ENCODE measurements at places on chromosomes 7 and 10.
A peak's percentile ranks its signal among the peaks of the same experiment; 100 is the strongest.

DNA sequence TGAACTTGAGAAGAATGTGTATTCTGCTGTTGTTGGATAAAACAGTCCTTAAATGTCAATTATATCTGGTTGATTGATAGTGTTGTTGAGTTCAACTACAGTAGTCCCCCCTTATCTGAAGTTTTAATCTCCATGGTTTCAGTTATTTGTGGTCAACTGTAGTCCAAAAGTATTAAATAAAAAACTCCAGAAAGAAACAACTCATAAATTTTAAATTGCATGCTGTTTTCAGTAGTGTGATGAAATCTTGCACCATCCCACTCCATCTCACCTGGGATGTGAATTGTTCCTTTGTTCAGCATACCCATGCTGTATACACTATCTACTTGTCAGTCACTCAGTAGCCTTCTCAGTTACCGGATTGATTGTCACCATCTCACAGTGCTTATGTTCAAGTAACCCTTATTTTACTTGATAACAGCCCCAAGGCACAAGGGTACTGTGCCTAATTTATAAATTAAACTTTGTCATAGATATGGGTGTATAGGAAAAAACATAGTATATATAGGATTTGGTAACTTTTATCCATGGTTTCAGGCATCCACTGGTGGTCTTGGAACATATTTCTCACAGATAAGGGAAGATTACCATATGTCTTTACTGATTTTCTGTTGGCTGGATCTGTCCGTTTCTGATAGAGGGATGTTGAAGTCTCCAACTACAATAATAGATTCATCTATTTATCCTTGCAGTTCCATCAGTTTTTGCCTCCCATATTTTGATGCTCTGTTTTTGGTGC lies 57.1 kb downstream of the AOAH start:
- H3K27ac ChIP-seq: no peak overlapping the region
- H3K27me3 ChIP-seq: no peaks in the 10 kb centered on the region
- peaks cover 23% of the 10 kb centered on the region for H3K36me3 ChIP-seq
- DNase-seq: no peak

DNA sequence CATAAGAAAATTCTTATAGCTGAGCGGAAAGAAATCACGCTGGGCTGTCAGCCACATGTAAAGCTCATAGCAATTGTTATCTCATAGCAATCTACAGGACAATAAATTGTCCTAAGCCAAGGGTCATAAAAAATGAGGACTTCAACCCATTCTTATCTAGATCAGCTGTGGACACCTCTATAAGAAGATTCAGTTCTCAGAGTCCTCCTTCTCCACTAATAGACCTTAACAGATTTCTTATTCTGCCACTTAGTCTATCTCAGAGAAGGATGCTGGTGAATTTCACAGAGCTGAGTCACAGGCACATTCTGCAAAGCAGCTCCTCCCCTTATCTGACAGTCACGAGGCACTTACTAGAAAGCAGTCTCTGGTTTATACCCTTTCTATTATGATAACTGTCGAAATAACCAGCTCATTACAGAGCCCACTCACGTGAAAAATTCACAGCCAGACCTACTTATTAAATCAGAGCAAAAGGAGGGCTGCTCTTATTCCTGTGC lies 185.3 kb upstream of the PCLO start:
- no peak for DNase-seq
- no peaks in the 10 kb centered on the region for H3K4me1 ChIP-seq

DNA sequence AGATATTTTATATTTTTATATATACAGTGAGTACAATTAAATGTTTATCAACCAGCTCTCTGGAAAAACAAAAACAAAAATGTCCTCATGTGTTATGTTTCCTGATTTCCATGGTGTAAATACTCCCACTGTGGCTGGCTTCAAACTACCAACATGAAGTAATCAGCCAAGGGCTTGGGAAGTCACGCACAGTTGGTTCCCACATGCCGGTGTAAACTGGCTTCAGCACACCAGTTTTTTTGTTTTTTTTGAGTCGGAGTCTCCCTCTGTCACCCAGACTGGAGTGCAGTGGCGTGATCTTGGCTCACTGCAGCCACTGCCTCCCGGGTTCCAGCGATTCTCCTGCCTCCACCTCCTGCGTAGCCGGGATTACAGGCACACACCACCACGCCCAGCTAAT lies 11.8 kb downstream of the OSBPL3 start:
- H3K4me1 ChIP-seq: peaks cover 52% of the 10 kb centered on the region
- no peak overlapping the region for H3K27ac ChIP-seq
- H3K4me3 ChIP-seq: no peak overlapping the region
- peaks cover 3% of the 10 kb centered on the region for H3K36me3 ChIP-seq
- H3K27me3 ChIP-seq: no peaks in the 10 kb centered on the region

- H3K27ac ChIP-seq: no peak overlapping the region
- H3K27me3 ChIP-seq: peaks cover 9% of the 10 kb centered on the region
- H3K4me1 ChIP-seq: no peaks in the 10 kb centered on the region
These were observed 479.0 kb upstream of the MKI67 start for GRCh38 chr10:128605180-128605579.

GRCh38 chr7:42236976-42237810 lies at the start of gene GLI3:
TSS of gene GLI3 (minus strand) at chr7:42237209. CDS start at chr7:42223253, 13,956 bp downstream.
- H3K4me3 ChIP-seq: peak within 1 kb of the TSS; percentile 82
- H3K27ac ChIP-seq: no peak within 1 kb of the TSS
- H3K36me3 ChIP-seq: no peaks in the 10 kb centered on the region
- DNase-seq: no peak

- H3K4me1 ChIP-seq: peaks cover 30% of the 10 kb centered on the region
- H3K27ac ChIP-seq: no peak overlapping the region
- peaks cover 15% of the 10 kb centered on the region for H3K36me3 ChIP-seq
These were observed 22.4 kb downstream of the ADAP1 start for GRCh38 chr7:931871-932650.

- no peak overlapping the region for H3K4me3 ChIP-seq
- no peaks in the 10 kb centered on the region for H3K27me3 ChIP-seq
- no peak overlapping the region for H3K27ac ChIP-seq
- no peaks in the 10 kb centered on the region for H3K4me1 ChIP-seq
- no peak for DNase-seq
These were observed 245.3 kb downstream of the NSUN6 start for GRCh38 chr10:18406136-18406535.

GRCh38 chr10:118339111-118339510 lies 3.0 kb downstream of the FAM204A start:
- no peak overlapping the region for H3K27ac ChIP-seq
- no peak for DNase-seq

DNA sequence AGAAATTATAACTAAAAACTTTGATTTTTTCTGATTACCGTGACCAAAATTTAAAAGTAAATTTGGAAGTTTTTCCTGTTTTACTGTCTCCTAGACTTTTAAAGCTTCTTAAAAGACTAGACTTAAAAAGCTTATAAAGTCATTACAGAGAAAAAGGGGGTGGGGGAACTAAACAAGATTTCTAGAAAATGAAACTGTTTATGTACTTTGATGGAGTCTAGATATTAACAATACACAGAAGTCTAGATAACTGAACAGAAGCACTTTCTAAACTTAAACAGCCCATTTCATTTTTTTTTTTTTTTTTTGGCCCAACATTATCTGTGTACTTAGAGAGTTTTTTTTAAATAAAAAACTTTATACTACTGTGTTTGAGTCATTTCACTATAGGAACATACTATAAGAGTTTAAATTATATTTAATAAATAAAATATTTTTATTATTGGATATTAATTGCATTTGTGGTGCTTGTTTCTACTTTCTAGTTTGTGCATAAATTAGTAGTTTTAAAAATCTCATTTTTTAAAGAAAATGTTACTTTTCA lies 98.5 kb downstream of the PHTF2 start:
- H3K4me3 ChIP-seq: no peak overlapping the region
- H3K27ac ChIP-seq: no peak overlapping the region
- H3K4me1 ChIP-seq: peaks cover 6% of the 10 kb centered on the region
- H3K27me3 ChIP-seq: no peaks in the 10 kb centered on the region
- DNase-seq: no peak

- no peak overlapping the region for H3K27ac ChIP-seq
- no peaks in the 10 kb centered on the region for H3K27me3 ChIP-seq
- H3K4me3 ChIP-seq: no peak overlapping the region
- DNase-seq: no peak
- H3K36me3 ChIP-seq: no peaks in the 10 kb centered on the region
- H3K4me1 ChIP-seq: no peaks in the 10 kb centered on the region
These were observed 198.4 kb downstream of the PCLO start for GRCh38 chr7:82964150-82964882.

- no peak for DNase-seq
- peaks cover 4% of the 10 kb centered on the region for H3K4me1 ChIP-seq
- H3K27me3 ChIP-seq: no peaks in the 10 kb centered on the region
- peaks cover 21% of the 10 kb centered on the region for H3K36me3 ChIP-seq
These were observed 1.2 kb downstream of the CLDN15 start for GRCh38 chr7:101236292-101236835.

GRCh38 chr10:128811511-128811910 lies 655.5 kb upstream of the MGMT start:
- no peaks in the 10 kb centered on the region for H3K27me3 ChIP-seq
- H3K4me3 ChIP-seq: no peak overlapping the region
- no peak overlapping the region for H3K27ac ChIP-seq

- H3K4me3 ChIP-seq: no peak overlapping the region
- H3K27ac ChIP-seq: no peak overlapping the region
- H3K27me3 ChIP-seq: no peaks in the 10 kb centered on the region
- DNase-seq: no peak
These were observed 9.3 kb upstream of the GATAD1 start for GRCh38 chr7:92437956-92438491.

GRCh38 chr7:38220452-38220851 lies 42.4 kb downstream of the STARD3NL start:
- peaks cover 92% of the 10 kb centered on the region for H3K4me1 ChIP-seq
- H3K36me3 ChIP-seq: peaks cover 28% of the 10 kb centered on the region
- H3K27me3 ChIP-seq: no peaks in the 10 kb centered on the region
- peak overlapping the region; percentile 90 for H3K27ac ChIP-seq
- H3K4me3 ChIP-seq: peak overlapping the region; percentile 65
- DNase-seq: no peak

- peaks cover 26% of the 10 kb centered on the region for H3K36me3 ChIP-seq
- no peaks in the 10 kb centered on the region for H3K27me3 ChIP-seq
- no peak overlapping the region for H3K4me3 ChIP-seq
These were observed 34.5 kb downstream of the ADAP1 start for GRCh38 chr7:919924-920341.

DNA sequence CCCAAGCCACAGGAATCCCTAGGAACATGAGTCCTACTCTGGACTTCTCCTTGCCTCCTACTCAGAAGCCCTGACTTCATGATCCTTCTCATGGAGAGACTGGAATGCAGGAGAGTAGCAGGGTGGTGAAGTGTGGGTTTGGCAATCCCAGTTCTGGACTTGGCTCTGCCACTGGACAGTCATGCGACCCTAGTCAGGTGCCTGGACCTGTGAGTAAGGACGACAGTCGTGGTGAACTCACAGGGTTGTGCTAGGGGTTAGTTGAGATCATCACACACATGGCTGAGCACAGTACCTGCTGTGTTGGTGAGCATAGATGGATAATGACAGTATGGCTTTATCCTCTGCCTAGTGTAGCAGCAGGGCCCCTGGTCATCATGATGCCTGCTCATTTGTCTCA lies 117.9 kb downstream of the LRRC18 start:
- DNase-seq: no peak
- no peak overlapping the region for H3K27ac ChIP-seq
- no peaks in the 10 kb centered on the region for H3K4me1 ChIP-seq
- H3K36me3 ChIP-seq: no peaks in the 10 kb centered on the region
- H3K27me3 ChIP-seq: peaks cover 22% of the 10 kb centered on the region

- H3K27me3 ChIP-seq: no peaks in the 10 kb centered on the region
- H3K27ac ChIP-seq: peak overlapping the region; percentile 44
- no peak overlapping the region for H3K4me3 ChIP-seq
- H3K4me1 ChIP-seq: peaks cover 14% of the 10 kb centered on the region
These were observed 13.2 kb downstream of the SYPL1 start for GRCh38 chr7:106098889-106099288.

DNA sequence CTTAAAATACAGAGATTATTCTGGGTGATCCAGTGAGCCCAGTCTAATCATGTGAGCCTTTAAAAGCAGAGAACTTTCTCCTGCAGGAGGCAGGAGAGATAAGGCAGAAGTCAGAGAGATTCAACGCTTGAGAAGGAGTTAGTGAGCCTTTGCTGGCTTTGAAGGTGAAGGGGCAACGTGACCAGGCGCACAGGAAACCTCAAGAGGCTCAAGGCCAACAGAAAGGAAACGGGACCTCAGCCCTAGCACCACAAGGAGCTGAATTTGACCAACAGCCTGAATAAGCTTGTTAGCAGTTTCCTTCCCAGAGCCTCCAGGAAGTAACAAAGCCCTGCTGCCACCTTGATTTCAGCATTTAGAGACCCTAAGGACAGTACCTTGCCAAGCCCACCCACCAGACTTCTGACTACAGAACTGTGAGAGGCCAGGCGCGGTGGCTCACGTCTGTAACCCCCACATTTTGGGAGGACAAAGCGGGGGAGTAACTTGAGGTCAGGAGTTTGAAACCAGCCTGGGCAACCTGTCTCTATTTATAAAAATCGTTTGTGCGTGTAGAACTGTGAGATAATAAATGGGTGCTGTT lies 87.3 kb upstream of the KAT6B start:
- H3K36me3 ChIP-seq: no peaks in the 10 kb centered on the region
- peak; percentile 13 for DNase-seq
- H3K27me3 ChIP-seq: no peaks in the 10 kb centered on the region
- peaks cover 18% of the 10 kb centered on the region for H3K4me1 ChIP-seq
- H3K4me3 ChIP-seq: peak overlapping the region; percentile 40
- H3K27ac ChIP-seq: peak overlapping the region; percentile 74

GRCh38 chr7:322111-322671 lies 32.2 kb downstream of the FOXL3 start:
- H3K4me1 ChIP-seq: no peaks in the 10 kb centered on the region
- DNase-seq: peak; percentile 85
- no peaks in the 10 kb centered on the region for H3K36me3 ChIP-seq

DNA sequence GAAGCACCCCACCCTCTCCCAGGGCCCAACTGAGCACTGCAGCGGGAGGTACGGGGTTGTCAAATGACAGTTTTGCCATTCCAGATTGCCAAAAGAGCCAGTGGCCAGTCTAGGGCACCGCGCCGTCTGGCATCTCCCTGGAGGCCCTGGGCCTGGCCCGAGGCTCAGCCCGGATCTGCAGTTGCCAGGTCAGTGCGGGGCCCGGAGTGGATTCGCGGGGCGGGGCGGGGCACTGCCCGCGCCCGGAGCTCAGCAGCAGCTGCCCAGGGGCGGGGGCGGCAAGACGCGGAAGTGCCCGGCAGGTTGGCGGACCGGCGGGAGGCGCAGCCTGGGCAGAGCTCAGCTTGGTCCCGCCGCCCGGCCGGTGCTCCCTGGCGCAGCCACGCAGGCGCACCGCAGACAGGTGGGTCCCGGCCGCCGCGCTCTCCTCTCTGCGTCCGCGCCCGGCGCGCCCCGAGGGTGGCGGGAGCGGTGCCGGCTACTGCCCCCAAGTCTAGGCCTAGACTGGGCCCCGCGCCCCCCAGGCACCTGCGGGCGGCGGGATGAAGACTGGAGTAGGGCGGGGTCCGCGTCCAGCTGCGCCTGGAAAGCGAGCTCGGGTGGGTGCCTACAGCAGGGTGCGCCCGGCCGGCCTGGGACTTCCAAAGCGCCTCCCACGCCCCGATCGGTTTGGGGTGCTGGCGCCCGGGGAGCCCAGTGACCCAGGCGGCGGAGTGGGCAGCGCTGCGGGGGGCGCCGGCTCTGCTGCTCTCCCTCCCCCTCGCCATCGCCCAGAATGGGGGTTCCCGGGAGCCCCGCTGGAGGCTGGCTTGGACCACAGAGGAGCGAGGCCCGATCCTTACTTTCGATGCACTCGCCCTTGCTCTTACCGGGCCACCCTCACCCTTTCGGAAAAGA lies at the start of gene IRF5:
IRF5 (plus strand) TSS at position 281 of the 897 bp plus-strand sequence. CDS start 4,155 bp downstream, outside the sequence.
- H3K4me3 ChIP-seq: peak within 1 kb of the TSS; percentile 80
- no peak for DNase-seq
- H3K4me1 ChIP-seq: peaks cover 35% of the 10 kb centered on the region
- peaks cover 11% of the 10 kb centered on the region for H3K36me3 ChIP-seq
- H3K27me3 ChIP-seq: peaks cover 22% of the 10 kb centered on the region

- H3K27me3 ChIP-seq: peaks cover 18% of the 10 kb centered on the region
- H3K4me3 ChIP-seq: no peak overlapping the region
- H3K4me1 ChIP-seq: no peaks in the 10 kb centered on the region
- no peak for DNase-seq
These were observed 52.9 kb upstream of the IGFBP3 start for GRCh38 chr7:45973725-45974532.

Data from effector memory CD8-positive, alpha-beta T cell (primary cell).